ENCODE measurements at places on chromosomes 2 and 18.

- DNase-seq, result no peak
Measured at GRCh38 chr18:45774065-45774521, 50.1 kb downstream of the SLC14A1 start.

DNA sequence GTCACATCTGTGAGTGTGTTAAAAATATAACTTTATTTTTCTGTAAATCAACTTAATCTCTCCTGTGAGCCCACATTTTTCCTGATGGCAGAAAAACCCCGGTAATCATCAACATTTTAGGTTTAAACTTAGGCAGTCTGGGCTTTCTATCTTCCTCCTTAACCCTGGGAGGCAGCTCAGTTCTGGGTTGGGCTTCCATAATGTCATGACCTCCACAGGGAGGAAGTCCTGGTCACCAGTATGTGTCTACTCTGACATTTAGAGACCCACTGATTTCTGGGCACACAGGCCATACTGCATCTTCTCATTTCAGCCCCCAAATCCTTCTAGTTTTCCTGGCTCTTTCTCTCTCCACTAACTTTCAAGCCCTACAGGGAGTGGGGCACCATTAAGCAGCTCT, 181.2 kb downstream of the DYSF start:
- DNase-seq, result no peak

GRCh38 chr2:61356261-61356957, 114.5 kb downstream of the USP34 start:
- no peak for DNase-seq

GRCh38 chr2:96868555-96869280, 1.2 kb downstream of the SEMA4C start:
- peak; percentile 33 for DNase-seq

- DNase-seq, result peak; percentile 20
Measured at GRCh38 chr2:99974275-99974674, 168.1 kb downstream of the AFF3 start.

DNA sequence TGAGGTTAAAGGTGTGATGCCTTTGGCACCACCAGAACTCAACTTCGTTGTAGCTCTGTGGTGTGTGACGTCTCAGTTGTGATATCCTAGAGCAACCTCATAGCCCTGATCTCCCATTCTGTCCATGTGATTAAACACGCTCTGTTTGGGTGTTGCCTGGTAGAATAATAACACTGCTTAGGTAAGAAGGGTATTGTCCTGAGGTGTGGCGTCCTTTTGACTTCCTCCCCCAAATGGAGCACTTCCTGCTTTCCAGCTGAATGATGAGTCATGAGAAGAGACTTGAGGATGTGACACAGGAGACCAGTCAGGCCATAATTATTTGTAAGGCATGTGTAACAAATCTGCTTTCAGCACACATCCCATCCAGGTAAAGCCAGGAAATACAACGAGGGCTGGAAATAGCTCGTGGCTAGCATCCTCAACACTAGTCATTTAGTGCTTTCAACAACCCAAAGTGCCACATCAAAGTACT, 100.7 kb downstream of the RAPGEF4 start:
- no peak for DNase-seq

DNA sequence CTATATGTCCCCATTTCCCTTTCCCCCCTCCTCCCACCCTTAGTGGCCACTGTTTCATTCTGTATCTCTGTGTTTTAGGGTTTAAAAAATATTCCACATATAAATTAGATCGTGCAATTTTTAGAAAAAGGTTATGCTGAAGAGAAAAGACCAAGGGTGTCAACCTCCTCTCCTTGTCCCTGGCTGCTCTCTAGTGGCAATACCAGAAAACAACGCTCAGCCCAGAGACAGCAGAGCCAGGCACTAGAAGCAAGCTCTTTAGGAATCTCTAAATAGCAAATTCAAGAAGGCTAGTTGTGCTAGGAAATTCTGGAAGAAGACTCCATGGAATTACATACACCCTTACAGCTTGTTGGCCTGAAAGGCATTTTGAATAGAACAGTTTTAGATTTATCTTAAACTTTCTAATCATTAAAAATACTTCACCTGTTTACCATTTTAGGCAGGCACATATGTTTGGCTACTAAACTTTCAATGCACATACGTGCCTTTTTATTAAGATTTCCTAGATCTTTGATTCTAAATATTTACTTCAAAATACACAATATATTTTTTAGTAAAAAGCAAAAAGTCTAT, 35.1 kb upstream of the RASGRP3 start:
- peak; percentile 4 for DNase-seq

DNA sequence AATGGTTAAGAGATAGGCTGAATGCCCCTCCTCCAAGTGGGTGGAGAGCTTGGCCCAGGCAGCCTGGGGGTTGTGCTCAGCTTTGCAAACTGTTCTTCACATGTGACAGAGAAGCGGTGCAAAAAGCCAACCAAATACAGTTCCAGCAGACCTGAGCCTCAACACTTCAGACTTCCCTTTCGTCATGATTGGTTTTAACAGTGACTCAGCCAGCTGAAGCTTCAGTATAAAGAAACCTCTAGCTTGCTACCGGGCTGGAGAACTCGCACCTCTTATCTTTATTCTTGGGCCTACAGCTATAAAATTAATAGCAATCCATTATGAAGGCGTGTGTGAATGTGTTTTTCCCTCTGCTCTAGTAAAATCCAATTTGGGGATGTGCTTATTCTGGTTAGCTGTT, 20.0 kb downstream of the SETBP1 start:
- no peak for DNase-seq

- DNase-seq, result no peak
Measured at GRCh38 chr2:156445296-156446220, 9.4 kb downstream of the GPD2 start.

- DNase-seq, result no peak
Measured at GRCh38 chr2:289362-290089, 1.6 kb upstream of the ALKAL2 start.

- no peak for DNase-seq
Measured at GRCh38 chr18:12766986-12767433, 64.2 kb downstream of the PSMG2 start.

DNA sequence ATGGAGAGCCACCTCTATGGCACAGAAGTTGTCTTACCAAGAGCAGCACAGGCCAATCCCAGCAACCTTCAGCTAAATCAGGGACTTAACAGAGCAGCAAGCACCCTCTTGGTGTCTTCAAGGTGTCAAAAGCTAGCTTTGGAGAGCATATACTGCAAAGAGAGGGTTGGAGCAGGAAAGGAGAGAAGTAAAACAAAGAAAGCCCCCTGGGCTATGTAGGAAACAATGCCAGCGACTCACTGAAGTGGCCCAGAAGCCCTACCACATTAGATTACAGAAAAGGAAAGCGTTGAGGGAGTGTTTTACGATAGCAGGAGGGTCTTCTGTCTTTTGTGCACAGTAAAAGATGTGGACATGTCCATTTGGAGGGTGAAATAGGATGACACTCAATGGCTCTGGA, 233.4 kb downstream of the MREG start:
- no peak for DNase-seq

- no peak for DNase-seq
Measured at GRCh38 chr2:121092095-121092494, 192.9 kb downstream of the TFCP2L1 start.

- no peak for DNase-seq
Measured at GRCh38 chr2:23751747-23752265, 175.1 kb downstream of the ATAD2B start.

- no peak for DNase-seq
Measured at GRCh38 chr2:134365356-134365755, 111.5 kb downstream of the MGAT5 start.

GRCh38 chr18:3491981-3492555, 42.1 kb downstream of the TGIF1 start:
- no peak for DNase-seq

DNA sequence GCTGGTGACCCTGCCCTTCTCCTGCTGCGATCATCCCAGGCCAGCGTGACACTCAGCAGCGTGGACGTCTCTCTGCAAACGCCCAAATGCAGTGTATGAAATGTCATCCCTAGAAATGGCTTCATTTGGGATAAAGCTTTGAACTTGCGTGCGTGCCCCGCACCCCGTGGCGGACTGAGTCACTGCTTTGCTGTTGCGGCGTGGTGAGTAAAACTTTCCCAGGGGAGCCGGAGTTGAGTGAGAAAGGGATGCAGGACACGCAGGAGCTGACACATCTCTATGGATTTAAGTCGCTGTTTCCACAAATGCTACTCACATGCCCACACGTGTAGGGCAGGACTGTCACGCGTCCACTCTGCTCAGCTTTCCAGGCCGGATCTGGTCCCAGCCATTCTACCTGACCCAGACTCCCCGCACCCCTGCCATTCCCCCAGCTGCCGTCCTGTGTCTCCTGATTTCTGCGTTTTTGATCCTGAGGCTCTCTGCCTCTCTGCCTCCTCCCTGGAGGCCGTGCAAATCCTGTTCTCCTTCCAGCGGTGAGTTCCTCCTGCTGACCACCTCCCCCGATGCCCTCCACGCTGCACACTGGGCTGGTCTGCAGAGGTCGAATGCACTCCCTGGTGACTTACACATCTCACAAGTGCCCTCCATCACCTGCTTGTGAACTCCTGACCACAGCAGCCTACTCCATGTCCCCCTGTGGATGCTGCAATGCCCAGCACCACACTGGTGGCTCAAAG, 88.9 kb downstream of the MBP start:
- DNase-seq, result no peak

DNA sequence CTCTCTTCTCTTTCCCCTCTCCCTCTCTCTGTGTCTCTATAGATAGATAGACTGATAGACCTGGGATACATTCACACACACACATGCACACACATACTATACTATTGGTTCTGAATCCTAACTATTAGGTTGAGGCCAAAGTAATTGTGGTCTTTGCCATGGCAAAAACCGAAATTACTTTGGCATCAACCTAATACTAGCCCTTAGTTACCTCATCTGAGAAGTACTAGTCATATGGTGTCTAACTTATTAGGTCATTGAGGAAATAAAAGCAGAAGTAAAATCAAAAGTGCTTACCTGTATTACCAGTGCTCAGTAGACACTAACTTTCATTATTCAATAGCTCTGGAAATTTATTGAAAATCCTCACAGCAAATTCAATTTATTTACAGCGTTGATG, 451.5 kb downstream of the EPHA4 start:
- no peak for DNase-seq
